H1 (cell line): ENCODE measurements at places on chromosomes 6 and 20. TPM values are rescaled to one million over a fixed set of nuclear protein-coding genes. Genes with fewer than 3 reads are reported as not detected.

- no peak for DNase-seq
These were observed 36.9 kb downstream of the EYA4 start for GRCh38 chr6:133277900-133278545.

DNA sequence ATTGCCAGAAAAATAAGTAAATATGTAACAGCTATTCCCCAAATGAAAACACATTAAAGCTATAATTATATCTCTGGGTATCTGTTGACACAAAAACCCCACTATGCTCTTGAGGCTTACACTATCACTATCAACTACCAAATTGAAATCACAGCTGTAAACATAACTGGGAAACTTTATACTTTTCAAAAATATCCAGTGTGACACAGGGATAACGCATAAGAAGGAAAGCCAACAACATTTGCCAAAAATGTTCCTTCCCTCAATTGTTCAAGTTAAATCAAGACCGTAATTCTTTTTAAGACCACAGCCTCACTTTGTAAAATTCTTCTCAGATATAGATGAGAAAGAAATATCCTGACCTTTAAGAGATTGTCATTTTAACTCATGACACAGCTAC is 3.1 kb downstream of the ZHX3 start:
- no peak for DNase-seq

- no peak for DNase-seq
These were observed 33.2 kb downstream of the B4GALT5 start for GRCh38 chr20:49680484-49680883.

Gene PRL
- total RNA-seq = not detected in 2 replicates

GRCh38 chr6:32622545-32623401 is 14.4 kb upstream of the HLA-DQA1 start:
- peak; percentile 31 for DNase-seq

GRCh38 chr20:44324343-44324742 is 12.5 kb upstream of the R3HDML start:
- DNase-seq = no peak

Gene CABLES2
- total RNA-seq = 8.0 TPM in 2 replicates

- no peak for DNase-seq
These were observed 110.7 kb upstream of the SMLR1 start for GRCh38 chr6:130716466-130716865.

Gene MANEA
- total RNA-seq = 8.4 and 10.4 TPM in 2 replicates

Gene BNIP5
- not detected in 2 replicates for total RNA-seq

- no peak for DNase-seq
These were observed 37.5 kb upstream of the SMOC2 start for GRCh38 chr6:168403370-168404005.

DNA sequence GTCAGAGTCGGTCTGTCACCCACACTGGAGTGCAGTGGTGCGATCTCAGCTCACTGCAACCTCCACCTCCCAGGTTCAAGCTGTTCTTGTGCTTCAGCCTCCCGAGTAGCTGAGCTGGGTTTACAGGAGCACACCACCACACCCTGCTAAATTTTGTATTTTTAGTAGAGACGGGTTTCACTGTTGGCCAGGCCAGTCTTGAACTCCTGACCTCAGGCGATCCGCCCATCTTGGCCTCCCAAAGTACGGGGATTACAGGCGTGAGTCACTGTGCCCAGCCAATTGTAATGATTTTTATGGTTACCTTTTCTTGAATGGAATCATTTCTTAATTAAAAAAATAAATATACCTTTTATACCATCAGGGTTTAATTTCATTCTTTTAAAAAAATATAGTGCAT is 105.7 kb downstream of the MTHFD1L start:
- no peak for DNase-seq

GRCh38 chr6:156437121-156437879 is 339.9 kb upstream of the ARID1B start:
- no peak for DNase-seq

DNA sequence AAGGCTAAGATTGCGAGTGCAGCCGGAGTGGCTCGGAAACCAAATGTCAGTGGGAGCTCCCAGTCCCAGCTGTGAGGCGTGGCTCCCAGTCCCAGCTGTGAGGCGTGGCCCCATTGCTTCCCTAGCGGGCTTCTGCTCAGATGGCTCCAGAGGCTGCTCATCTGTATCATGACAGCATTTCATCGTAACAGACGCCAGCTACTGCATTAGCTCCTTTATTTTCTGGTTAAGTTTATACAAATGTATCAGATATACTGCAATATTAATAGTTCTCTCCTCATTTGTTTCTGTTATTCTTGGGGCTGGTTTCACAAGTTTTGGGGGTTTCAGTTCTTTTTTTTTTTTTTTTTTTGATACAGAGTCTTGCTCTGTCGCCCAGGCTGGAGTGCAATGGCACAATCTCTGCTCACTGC is 34.7 kb upstream of the TBXT start:
- DNase-seq = no peak

DNA sequence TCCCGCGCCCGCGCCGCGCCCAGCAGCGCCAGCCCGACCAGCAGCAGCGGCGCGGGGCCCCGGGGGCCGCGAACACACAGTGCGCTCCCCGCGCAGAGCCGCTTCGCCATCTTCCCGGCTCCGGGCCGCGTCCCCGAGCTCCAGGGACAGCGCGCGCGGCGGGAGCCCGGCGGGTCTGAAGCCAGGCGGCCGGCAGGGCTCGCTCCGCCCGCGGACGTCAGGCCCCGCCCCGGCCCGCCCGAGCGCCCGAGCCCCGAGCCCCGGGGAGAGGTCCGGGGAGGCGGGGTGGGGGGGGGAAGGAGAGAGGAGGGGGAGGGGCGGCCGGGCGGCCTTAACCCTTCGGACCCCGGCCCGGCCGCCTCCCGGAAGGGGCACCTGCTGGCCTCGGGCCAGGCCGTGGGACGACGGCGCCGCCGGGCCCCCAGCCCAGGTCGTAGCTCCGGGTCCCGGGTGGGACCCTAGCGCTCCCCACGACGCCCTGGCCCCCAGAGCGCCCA is at the start of gene LAMA5:
LAMA5 (minus strand) TSS at position 177 of the 497 bp plus-strand sequence; CDS start at position 110, 67 bp downstream.
- DNase-seq = no peak

GRCh38 chr6:51468704-51469103 is 618.7 kb downstream of the PKHD1 start:
- no peak for DNase-seq

DNA sequence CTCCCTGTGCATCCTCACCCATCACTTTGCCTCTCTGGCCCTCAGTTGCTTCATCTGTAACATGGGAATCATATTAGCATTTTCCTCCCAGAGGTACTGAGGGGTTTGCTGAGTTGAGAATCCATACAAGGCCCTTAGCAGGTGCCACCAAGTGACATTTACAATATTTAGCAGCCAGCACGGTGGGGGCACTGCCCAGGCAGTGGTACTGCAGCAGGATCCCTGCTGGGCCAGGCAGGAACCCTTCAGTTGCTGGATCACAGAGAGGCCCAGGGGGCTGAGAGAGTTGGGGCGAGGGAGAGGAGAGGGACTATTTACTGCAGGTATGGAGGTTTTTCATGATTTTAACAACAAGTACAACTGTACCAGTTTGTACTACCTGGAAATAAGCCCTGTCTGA is 65.9 kb downstream of the CDH22 start:
- DNase-seq = no peak

Gene SCGN
- total RNA-seq = not detected in 2 replicates

DNA sequence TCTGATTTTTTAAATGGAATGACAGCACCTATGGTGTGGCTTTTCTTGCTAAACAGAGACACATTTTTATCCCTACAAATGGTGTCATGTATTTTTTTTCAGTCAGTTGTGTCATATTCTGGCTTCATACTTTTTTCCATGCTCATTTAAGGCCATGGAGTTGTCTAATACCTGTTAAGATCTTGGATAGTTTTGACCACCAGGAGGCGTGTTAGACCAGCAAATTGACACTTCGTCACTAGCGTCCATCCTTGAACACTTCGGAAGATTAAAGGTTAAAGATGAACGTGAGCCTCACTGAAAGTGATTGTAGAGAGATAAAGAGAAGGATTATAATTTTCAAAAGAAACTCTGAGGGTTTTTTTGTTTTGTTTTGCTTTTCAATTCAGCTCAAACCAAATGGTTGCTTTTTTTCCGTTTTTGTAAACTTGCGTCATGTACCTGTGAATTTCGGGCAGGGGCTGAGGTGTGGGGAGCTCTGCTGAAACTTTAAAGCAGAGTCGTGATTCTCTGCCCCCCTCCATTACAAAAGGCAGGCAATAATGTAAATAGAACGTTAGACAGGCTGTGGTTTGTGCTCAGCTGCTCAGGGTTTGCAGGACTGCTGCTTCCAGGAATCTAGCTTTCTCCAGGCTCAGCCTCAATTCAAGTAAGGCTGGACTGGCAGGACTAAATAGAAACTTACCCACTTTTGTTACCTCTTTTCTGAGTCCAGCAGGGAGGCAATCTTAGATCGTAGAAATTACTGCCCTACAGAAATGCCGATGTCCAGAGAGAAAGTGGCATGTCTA is 245.1 kb downstream of the FOXA2 start:
- DNase-seq = peak; percentile 17

Gene SKIC2
- total RNA-seq = 59.7 and 68.5 TPM in 2 replicates

Gene RBPJL
- total RNA-seq = 0.67 and 0.73 TPM in 2 replicates

Gene COL9A3
- 76.0 and 80.1 TPM in 2 replicates for total RNA-seq

Gene PAX1
- not detected in 2 replicates for total RNA-seq

Gene LY6G5C
- total RNA-seq = 1.1 and 1.2 TPM in 2 replicates
